ENCODE measurements at places on chromosomes 1 and 21.

- DNase-seq: no peak
These were observed 11.0 kb upstream of the OLIG1 start for GRCh38 chr21:33058957-33059356.

DNA sequence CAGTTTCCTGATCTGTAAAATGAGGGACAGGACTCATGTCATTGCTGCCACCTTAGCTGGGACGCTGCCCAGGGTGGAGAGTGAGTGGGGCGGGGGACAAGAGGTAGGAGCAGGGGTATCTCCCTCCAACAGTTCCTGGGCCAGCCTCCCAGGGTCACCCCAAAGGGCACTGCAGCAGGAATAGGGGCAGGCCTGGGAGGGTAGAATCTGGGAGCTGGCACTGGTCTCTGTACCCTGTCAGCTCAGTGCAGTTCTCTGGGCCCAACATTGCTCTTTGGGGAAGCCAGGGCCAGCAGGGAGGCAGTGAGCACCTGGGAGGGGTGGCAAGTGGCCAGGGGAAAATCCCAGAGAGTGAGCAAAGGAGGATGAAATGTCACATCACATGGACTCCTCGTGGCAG is 55.8 kb downstream of the ELK4 start:
- DNase-seq: no peak

- DNase-seq: no peak
These were observed 216.4 kb downstream of the SLC44A5 start for GRCh38 chr1:75394386-75395139.

GRCh38 chr1:86695400-86695799 is 9.0 kb upstream of the SH3GLB1 start:
- DNase-seq: no peak

- DNase-seq: no peak
These were observed 135.4 kb downstream of the DMRTB1 start for GRCh38 chr1:53594391-53595180.

- DNase-seq: no peak
These were observed 20.5 kb downstream of the IQGAP3 start for GRCh38 chr1:156551869-156552268.

DNA sequence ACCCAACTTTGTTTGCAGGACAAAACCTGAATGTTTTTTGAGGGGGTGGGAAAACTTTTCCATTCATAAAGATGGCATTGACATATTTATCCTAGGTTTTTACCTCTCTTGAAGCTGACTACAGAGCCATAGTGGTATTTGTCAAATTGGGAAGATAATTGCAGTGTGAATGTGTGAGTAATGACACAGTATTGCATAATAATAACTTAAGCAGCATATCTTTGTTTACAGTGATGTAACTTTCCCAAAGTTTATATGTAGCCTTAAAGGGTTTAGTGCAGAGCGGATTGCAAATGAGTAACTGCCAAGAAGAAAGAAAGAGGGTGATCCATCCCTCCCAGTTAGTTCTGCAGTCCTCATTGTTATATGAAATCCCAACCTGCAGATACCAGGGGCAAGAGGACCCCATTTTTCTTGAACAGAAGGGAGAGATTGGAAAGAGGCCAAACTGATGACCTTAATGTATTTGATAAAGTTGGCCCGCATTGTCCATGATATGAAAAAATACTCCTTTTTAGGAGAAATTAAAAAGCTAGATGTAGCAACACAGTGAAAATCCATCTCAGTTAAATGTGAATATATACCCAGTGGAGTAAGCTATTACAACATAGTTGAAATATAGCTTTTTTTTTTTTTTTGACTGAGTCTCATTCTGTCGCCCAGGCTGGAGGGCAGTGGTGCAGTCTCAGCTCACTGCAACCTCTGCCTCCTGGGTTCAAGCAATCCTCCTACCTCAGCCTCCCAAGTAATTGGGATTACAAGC is 23.7 kb upstream of the NFIA start:
- no peak for DNase-seq

DNA sequence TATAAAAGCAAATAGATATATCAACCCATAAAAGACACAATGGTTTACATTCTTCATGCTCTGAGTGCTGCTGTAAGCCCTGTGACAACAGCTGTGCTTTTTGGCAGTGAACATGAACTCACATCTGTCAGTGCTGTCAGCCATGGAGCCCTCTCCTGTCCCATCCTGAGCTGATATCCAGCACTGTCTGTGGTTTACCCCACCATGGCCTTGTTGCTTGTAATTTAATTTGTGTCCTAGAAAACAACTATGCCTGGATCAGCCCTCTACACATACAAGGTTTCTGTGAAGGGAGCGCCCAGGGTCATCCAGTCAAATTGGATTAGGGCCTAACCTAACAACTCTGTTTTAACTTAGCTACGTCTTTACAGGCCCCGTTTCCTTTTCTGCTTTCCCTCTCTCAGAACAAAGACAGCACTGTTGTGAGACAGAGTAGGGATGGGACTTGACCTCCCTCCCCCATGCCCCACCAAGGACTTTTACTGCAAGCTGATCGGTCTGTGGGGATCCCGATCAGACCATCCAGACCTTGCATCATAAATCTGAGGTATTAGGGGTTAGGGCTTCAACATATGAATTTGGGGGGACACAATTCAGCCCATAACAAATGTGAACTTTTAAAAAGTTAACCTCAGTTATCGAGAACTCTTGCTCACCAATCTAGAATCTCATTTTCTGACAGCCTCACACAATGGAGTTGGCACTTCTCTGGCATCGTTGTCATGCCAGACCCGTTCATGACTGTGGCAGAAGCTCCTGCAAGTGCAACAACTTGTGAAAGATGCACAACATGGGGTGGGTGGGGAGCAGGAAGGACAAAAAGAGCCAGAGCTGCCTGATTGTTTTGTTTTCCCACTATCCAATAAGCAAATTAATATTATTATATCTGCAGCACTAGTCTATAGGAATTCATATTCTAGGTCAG is 16.4 kb upstream of the SLC44A3 start:
- DNase-seq: no peak

GRCh38 chr1:9798236-9799130 is 25.3 kb downstream of the CLSTN1 start:
- no peak for DNase-seq

DNA sequence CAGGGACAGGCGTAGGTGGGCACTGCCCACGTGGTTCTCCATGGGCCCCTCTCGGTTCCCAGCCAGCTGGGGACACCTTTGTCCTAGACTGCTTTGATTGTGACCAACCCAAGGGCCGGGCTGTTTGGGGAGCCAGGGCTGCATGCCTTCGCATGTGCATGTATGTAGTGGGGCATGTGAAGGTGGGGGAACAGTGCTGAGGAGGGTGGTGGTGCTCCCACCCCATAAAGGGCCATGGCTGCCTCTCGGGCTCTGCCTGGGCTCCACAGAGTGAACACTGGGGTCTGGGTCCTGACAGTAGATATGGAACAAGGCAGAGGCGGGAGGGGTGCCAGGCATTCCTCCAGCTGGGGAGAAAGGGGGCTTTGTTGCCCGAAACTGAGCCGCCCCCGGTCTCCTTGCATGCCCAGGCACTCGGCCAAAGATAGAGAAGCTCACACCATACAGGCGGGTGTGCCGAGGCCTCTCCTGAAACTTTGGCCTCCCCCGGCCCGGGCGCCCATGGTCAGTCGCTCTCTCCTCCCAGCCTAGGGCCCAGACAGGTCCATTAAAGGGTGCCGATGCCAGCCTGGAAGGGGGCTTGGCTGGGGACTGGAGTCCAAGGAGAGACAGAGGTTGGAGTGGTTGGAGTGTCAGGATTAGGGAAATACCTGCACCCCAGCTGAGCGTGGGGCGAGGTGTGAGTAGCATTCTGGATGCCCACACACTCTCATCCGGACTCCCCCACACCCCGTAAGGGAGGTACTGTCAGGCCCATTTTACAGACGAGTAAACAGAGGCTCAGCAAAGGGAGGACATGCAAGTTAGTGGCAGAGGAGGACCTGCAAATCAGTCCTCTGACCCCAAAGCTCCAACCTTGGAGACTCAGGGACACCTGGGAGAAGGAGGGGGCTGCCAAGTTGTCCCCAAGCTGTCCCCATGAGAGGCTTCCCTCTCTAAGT is 41.1 kb downstream of the EPHA2 start:
- no peak for DNase-seq

GRCh38 chr1:202952818-202953217 is 5.3 kb downstream of the ADIPOR1 start:
- no peak for DNase-seq

DNA sequence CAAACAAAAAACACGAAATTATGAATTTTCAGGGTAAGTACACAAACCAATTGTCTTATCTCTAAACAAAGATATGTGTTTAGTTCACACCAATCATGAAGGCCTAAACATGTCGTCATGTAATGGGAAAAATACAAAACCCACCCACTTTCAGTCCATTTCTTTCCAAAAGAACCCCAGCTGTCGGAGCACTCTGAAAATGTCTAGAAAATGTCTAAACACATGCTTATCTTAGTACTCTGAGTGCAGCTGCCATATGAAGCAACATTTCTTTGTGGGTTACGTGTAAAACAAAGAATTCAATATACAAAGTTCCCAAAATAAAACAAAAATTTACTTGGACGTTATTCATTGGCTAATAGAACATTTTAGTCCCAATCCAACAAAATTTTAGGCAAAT is 22.7 kb downstream of the SERBP1 start:
- no peak for DNase-seq

GRCh38 chr1:46613661-46614603 is 2.7 kb downstream of the MOB3C start:
- no peak for DNase-seq

- no peak for DNase-seq
These were observed 8.4 kb downstream of the SMIM1 start for GRCh38 chr1:3780901-3781300.

GRCh38 chr1:147628441-147628840 is 41.9 kb downstream of the ACP6 start:
- no peak for DNase-seq

- DNase-seq: no peak
These were observed 14.0 kb upstream of the GBP5 start for GRCh38 chr1:89286549-89287180.

GRCh38 chr1:205258261-205258691 is 30.5 kb downstream of the TMCC2 start:
- no peak for DNase-seq

DNA sequence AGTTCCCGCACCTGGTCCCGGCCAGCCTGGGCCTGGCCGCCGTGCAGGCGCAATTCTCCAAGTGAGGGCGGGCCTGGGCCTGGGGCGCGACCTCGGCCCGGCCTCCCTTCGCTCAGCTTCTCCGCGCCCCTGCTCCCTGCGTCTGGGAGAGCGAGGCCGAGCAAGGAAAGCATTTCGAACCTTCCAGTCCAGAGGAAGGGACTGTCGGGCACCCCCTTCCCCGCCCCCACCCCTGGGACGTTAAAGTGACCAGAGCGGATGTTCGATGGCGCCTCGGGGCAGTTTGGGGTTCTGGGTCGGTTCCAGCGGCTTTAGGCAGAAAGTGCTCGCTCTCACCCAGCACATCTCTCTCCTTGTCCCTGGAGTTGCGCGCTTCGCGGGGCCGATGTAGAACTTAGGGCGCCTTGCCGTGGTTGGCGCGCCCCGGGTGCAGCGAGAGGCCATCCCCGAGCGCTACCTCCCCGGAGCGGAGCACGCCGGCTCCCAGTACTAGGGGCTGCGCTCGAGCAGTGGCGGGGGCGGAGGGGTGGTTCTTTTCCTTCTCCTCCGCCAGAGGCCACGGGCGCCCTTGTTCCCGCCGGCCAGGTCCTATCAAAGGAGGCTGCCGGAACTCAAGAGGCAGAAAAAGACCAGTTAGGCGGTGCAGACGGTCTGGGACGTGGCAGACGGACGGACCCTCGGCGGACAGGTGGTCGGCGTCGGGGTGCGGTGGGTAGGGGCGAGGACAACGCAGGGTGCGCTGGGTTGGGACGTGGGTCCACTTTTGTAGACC is 1.2 kb downstream of the OLIG1 start:
- no peak for DNase-seq

DNA sequence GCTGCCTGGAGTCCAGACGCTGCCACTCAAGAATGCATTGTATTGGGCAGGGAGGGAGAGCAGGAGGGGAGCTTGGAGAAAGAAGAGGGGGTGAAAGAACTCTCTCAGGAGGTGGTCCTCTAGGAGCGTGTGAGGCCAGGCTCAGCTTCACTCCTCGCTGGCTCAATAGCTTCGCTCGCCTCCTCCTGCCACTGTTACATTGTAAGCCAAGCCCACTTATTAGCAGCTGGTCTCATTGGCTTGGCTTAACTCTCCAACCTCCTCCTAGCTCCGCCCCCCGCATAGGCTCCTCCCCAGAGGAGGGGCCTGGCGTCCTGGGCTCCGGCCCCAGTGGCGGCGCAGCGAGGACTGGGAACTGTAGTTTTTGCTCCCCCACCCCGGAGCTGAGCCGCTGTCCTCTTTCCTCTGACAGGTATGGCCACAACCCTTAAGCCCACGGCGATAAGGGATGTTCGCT is at the start of gene KCNN3:
Gene KCNN3 (minus strand): TSS at position 167 of the 457 bp plus-strand sequence. CDS start 317 bp downstream, outside the sequence.
- peak; percentile 98 for DNase-seq

- DNase-seq: no peak
These were observed 283.2 kb upstream of the LYPLAL1 start for GRCh38 chr1:218890451-218890850.

- no peak for DNase-seq
These were observed 37.3 kb upstream of the COL6A2 start for GRCh38 chr21:46060596-46061061.

DNA sequence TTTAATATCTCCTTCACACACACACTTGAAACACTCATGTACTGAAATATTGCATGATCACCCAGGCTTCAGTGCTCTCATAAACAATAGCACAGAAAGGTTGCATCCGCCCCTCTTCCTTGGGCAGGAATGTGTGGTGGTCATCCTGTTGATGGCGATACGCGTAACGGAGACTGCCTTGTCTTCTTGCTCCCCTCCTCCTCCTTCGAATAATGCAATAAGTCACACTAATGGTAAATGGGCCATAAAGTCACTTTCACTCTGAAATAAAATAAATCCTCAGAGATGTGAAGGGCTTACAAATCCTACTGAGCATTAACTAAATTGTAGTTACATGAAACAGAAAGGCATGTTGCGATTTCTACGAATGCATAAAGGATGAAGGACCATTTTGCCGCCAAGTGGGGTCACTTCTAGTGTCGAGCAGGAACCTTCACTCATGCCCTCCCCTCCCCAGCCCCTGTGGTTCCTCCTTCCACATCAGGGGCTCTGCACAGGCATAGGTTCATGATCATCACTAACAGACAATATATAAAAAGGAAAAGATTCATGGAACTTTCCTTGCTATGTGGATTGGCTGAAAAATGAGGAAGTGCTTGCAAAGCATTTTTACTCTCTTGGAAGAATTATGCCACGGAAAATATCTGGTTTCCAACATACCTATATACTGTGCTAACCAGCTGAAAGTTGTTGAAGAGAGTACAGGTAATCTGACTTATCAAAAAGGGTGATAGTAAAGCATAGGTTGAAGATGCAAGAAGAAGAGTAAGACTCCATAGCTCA is 1.2 kb upstream of the PGBD5 start:
- DNase-seq: peak; percentile 23

DNA sequence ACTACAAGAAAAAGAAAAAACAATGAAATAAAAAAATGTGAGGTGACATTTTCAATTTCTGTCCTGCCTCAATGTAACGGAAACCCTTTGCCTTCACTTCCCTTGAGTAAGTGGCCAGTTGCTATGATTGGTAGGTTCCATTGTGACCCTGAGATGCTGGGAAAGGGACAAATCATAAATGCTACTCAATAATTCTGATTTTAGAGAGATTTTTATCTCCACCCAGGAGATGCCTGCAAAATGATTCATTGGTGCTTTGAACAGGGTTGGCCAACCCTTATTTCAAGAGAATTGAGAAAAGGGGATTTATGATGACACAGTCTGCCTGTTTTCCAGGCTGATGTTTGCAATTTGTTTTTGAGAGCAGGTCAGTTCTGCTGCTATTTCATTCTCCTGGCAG is 22.5 kb downstream of the XCL1 start:
- no peak for DNase-seq

GRCh38 chr1:160904783-160905616 is 20.0 kb upstream of the ITLN1 start:
- no peak for DNase-seq
